Panc1 (cell line): ENCODE measurements at places on chromosomes 4 and X.

- no peak for DNase-seq
Observed at GRCh38 chr4:119136546-119136945, 914 bp downstream of the MYOZ2 start.

GRCh38 chrX:44203791-44204190, 139.7 kb downstream of the EFHC2 start:
- no peak for DNase-seq

GRCh38 chrX:5876984-5877596, 351.6 kb downstream of the NLGN4X start:
- no peak for DNase-seq

GRCh38 chr4:111037591-111038360, 414.9 kb upstream of the PITX2 start:
- no peak for DNase-seq

DNA sequence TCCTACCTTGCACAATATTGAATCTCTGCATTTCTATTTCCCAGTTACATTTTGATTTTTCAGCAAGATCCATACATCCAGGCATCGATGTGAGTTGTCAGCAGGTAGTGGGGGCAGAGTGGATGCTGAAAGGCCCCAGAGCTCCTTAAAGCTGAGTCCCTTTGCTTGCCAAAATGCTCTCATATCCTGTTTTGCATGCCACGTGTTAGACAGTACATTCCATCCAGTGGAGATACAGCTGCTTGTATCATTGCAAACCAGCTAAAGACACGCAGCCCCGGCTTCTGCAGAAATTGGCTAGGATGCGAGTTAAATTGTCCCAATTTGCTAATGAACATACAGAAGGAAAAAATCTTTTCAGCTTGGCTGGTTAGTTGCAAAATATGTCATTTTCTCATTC, 179.6 kb upstream of the MXRA5 start:
- DNase-seq = no peak

- no peak for DNase-seq
Observed at GRCh38 chr4:41559940-41560516, 22.1 kb downstream of the LIMCH1 start.

DNA sequence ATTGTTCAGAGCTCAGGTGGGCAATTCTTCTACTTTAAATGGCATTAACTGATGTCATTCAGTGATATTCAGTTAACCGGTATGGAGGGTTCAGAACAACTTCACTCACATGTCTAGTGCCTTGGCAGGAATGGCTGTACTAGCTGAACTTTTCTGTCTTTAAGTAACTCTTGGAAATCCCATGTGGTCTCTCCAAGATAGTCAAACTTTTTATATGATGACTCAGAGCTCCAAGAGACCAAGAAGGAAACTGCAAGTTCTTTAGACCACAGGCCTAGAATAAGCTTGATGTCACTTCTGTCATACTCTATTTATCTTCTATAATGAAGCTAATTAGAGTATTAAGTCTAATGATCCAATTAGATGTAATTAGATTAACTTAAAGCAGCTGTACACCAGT, 24.9 kb downstream of the LHFPL1 start:
- DNase-seq = no peak

- no peak for DNase-seq
Observed at GRCh38 chr4:123671636-123672404, 275.2 kb downstream of the SPRY1 start.

DNA sequence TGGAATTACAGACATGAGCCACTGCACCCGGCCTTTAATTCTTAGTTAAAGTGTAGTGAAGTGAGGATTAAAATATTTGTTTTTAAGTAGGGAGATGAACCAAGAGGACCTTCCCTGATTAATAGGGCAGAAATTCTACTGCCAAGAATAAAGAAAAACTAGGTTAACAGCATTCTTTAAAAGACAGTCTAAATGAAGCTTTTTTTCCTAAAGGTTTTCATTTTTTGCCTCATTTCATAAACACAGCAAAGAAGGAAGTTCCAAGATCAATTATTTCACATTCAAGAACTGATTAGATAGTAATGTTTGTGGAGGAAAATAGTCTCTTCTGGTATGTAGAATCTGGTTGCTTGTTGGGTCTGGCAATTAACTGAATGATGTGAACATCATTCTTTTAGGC, 112.1 kb upstream of the ARSJ start:
- DNase-seq = no peak

DNA sequence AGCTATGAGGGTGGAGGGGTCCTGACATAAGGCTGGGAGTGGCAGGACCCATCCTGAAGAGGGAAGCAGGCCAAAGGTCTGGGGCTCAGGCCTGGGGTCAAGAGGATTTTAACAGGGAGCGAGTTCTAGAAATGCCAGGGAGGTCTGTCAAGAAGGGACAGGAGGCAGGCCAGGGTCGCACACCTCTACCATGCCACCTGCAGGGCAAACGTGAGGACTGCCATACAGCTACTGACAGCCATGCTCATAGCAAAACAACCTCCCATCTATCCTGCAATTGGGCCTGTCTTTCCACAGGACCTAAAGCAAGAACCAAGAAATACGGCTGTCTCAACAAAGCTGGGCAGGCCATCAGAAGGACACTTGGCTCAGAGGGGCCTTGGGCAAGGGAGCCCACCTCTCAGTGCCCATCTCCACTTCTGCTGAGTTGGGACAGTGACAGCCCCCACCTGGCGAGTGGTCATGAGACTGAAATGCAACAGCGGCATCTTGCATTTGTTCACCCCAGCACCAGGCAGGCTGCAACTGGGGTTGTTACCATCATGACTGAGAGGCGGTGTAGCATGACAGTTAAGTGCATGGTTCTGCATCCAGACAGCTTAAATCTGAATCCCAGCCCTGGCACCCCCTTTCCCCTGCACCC, 92.7 kb downstream of the WFS1 start:
- no peak for DNase-seq

DNA sequence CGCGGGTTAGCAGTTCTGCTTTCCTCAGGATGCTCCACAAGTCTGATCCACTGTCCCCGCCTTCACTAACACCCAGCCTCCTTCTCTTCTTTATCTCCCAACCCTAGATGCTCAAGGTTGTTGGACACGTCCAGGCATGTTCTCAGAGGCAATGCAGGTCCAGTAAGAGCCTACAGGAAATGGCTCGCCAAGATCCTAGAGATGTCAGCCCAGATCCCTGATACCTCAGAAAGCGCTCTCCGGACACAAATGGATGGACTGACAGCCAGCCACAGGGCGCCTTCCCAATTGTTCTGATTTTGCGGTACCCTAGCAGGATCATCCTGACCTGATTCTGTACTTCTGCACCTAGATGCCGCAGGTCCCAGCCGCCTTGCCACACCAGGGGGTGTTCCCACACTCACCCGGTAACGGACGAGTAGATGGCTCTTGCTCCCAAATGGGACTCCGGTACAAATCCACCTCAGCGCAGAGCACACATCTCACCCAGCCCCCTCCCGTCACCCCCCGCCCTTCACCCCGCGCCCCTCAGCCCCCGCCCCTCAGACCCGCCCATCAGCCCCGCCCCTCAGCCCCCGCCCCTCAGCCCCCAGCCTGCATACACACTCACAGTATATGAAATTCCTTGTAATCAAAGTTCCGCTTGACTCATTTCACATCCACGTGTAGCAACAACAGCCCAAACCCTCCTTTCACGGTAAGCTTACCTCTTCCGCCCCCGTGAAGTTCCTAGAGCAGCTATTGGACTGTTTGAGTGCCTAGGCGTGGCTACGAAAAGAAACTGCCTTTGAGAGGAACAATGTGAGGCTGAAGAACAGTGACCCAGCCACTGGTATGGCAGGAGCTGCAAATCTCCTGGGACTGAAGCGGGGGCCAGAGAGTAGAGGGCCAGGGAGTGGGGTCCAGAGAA, at the start of gene EDA2R:
Gene EDA2R (minus strand): TSS at position 488 of the 910 bp plus-strand sequence. CDS start 23,058 bp downstream, outside the sequence.
- DNase-seq = no peak

GRCh38 chrX:120560405-120560841, 339 bp downstream of the CUL4B start:
- DNase-seq = peak; percentile 24

- DNase-seq = no peak
Observed at GRCh38 chr4:69742596-69742995, 17.8 kb downstream of the SULT1B1 start.

- no peak for DNase-seq
Observed at GRCh38 chr4:35087218-35087617, 1157.1 kb downstream of the ARAP2 start.

DNA sequence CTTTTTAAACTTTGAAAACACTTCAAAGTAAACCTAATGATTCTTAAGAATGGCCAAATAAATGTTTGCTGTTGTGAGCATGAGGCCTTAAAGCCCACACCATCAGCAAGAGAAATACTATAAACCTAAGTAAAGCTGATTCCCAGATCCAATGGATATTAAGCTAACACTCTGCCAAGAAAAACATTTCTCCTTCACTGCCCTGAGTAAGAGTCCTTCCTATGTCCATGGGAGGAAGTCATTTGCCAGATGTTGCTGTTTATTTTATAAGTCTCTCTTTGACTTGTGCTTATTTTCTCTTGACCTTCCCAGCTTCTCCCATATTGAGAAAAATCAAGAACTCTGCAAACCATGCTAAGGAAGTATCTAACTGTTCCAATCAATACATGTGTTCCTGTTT, 154.3 kb upstream of the EDNRA start:
- DNase-seq = no peak

- no peak for DNase-seq
Observed at GRCh38 chrX:11187001-11187400, 75.9 kb downstream of the HCCS start.

DNA sequence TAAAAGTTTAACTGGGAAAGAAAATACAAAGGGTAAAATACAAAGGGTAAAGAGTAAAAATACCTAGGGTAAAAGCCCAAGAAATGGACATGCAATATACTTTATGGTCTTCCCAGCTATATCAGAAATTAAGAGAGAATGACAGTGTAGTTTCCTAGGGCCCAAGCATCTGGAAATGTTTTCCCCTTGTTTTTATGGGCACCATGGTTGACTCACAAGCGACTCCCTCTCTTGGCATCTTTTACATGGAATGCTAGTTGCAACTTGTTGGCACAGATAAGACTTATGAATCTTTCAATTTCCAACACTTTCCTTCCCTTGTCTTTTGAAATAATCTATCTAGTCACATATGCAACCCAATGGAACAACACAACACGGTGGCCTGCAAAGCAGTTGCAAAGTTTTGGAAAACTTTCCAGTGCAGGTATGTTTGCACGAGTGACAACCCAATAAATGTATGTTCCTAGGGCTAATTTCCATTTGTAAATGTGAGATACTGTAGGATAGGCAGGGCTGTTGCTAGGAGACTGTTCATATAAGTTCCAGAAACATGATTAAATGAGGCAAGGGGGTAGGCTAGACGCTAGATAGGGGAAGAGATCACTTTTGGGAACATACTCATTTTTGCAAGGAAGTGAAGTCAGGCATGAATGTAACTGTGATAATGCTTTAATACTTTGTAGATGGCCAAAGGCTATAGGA, 36.4 kb upstream of the CWH43 start:
- DNase-seq = no peak

- DNase-seq = no peak
Observed at GRCh38 chr4:185550933-185551332, 15.6 kb upstream of the PDLIM3 start.

- DNase-seq = no peak
Observed at GRCh38 chrX:12488220-12488619, 303.0 kb upstream of the PRPS2 start.

DNA sequence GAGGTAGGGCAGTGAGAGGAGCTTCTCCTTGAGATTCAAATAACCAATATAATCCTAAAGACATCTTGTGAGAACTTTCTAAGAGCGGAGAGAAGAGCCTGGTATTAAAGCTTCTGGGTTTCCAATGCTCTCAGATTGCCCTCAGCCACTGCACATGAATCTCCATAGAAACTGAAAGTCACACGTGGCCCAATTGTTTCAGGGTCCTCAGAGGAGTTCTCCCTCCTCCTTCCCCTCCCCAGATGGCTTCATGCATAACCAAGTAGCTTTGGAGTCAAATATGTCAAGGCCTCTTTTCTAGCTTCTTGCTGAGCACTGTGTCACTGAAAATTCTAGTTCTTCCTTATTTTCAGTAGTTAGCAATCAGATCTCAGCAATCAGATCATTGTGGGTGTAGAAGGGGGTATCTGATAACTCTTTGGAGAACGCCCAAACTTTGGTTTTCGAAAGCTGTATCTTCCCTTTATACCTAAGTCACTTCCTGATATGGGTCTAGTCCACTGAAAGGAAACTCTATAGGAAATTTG, 2.2 kb downstream of the BTK start:
- DNase-seq = no peak

DNA sequence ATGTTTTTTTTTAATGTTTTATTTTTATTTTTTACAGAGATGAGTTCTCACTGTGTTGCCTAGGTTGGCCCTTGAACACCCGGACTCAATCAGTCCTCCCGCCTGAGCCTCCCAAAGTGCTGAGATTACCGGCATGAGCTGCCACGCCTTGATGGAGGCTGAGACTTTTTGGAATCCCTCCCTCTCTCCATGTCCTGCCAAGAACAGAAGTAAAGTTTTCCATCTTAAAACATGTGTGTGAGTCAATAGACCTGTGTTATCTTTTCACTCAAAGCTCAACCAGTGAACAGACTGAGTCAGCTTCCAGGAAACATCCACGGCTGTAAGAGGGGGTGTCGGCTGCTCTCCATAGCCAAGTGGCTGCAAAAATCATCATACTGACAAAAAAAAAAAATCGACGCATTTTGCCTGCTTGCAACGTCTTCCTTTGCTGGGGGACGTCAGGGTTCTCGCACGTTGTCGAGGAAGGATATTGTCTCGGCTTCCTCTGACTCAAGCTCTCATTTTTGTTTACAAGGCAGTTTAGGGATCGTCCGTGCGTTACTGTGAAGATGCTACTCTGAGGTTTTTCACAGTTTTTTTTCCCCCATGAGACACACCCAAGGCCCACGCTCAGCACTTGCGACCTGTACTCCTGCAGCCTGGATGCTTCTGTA, 10.0 kb upstream of the ASMTL start:
- no peak for DNase-seq

DNA sequence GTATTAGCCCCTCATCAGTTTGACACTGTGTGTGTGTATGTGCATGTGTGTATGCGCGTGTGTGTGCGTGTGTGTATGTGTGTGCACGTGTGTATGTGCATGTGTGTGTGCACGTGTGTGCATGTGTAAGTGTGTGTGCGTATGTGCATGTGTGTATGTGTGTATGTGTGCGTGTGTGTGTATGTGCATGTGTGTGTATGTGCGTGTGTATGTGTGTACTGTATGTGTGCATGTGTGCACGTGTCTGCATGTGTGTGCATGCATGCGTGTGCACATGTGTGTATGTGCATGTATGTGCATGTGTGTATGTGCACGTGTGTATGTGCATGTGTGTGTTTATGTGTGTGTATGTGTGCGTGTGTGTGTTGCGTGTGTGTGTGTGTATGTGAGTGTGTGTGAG, 31.1 kb upstream of the MXRA5 start:
- DNase-seq = no peak

GRCh38 chr4:65561164-65561563, 109.1 kb downstream of the EPHA5 start:
- no peak for DNase-seq

DNA sequence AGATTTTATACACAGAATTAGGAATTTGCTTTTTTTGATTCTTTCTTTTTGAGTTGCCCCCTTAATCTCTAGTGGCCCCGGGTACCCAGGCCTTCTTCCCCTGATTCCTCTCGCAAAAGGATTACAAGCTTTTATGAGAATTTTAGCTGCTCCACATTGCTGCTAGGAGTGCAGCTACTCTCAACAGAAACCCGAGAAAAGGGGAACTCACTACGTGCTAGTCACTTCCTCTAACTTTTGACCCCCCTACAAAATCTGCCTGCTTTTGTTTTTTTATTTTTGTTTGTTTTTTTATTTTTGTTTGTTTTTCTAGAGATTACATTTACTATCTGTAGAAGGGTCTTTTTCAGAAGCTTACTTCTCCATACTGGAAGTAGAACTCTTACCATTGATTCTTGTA, 64.1 kb downstream of the ZNF81 start:
- no peak for DNase-seq

- no peak for DNase-seq
Observed at GRCh38 chr4:155526452-155527169, 140.0 kb upstream of the GUCY1A1 start.
